ENCODE measurements at places on chromosomes 6 and 20.
A peak's percentile ranks its signal among the peaks of the same experiment; 100 is the strongest.

DNA sequence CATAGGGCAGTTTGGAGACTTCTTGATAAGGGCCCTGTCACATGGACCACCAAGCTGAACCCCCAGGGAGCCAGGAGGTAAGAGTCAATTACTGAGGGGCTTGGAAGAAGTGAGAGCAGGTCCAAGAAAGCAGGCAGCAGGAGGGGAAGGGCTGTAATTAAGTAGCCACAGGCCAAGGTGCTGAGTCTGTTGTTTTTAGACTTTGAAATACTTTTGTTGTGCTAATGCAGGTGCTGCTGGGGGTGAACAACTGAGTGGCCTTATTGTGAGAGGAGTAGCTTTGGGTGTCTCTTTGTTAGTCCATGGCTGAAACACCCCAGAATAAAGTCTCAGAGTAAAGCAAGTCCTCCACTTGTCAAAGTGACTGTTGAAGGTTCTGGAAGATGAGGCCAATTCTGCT is 267.0 kb upstream of the SUPT3H start:
- no peak for DNase-seq

DNA sequence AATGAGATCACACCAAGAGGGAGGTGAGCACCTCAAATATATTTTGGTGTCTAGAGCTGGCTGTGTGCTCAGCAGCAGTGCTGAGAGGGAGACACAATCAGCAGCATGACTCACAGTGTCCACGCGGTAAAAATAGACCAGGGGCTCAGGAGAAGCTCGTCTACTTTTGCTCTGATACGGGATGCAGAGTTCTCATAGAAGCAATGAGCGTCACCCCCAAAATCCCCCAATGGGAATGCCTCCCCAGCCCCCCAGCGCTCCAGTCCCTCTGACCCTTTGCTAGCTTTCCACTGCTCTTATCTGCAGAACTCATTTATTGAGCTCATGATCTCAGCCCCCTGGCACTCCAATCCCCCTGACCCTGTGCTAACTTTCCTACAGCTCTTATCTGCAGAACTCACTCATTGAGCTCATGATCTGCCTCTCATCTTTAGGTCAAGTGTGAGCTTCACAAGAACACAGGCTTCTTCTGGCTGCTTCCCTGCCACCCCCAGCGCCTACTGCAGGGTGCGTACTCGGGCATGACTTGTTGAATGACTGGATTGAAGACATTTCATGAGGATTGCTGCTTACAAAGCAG is 34.0 kb downstream of the SYNDIG1 start:
- no peak for DNase-seq

DNA sequence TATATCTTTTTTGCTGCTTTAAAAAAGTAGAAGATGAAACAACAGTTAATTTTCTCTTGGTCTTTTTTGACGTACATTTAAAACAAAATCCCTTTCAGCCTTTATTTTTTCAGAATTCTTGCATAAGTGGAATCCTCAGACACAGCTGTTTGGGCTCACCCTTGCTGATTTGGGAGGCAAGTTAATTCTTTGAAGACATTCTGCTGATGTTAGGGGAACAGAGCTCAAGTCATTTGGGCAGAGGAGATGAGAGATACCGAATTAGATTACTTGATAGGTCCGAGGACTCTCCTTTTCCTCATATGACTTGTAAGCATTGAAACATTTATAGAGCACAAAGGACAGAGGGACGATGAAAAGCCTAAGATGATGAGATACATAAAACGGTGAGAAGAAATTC is 567.9 kb upstream of the CITED2 start:
- DNase-seq = no peak

DNA sequence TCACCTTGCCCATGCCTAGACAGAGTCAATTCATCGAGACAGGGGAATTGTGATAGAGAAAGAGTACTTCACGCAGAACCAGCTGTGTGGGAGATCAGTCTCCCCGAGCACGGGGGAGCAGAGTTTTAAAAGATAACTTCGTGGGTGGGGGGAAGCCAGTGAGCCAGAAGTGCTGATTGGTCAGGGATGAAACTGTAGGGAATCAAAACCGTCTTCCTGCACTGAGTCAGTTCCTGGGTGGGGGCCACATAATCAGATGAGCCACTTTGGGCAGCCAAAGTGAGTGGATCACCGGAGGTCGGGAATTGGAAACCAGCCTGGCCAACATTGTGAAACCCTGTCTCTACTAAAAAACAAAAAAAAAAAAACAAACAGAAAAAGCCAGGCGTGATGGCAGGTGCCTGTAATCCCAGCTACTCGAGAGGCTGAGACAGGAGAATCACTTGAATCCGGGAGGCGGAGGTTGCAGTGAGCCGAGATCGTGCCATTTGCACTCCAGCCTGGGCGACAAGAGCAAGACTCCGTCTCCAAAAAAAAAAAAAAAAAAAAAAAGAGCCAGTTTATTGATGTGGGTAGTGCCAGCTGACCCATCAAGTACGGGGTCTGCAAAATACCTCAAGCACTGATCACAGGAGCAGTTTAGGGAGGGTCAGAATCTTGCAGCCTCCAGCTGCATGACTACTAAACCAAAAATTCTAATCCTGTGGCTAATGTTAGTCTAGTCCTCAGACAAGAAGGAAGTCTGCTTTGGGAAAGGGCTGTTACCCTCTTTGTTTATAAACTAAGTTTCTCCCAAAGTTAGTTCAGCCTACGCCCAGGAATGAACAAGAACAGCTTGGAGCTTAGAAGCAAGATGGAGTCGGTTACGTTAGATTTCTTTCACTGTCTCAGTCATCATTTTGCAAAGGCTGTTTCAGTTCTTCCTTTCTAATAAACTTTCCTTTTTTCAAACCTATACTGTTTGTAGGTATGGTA is 3.9 kb upstream of the TRIM39 start:
- DNase-seq = no peak

- peak; percentile 46 for DNase-seq
These were observed 152.7 kb upstream of the FKBP1C start for GRCh38 chr6:63058601-63059000.

DNA sequence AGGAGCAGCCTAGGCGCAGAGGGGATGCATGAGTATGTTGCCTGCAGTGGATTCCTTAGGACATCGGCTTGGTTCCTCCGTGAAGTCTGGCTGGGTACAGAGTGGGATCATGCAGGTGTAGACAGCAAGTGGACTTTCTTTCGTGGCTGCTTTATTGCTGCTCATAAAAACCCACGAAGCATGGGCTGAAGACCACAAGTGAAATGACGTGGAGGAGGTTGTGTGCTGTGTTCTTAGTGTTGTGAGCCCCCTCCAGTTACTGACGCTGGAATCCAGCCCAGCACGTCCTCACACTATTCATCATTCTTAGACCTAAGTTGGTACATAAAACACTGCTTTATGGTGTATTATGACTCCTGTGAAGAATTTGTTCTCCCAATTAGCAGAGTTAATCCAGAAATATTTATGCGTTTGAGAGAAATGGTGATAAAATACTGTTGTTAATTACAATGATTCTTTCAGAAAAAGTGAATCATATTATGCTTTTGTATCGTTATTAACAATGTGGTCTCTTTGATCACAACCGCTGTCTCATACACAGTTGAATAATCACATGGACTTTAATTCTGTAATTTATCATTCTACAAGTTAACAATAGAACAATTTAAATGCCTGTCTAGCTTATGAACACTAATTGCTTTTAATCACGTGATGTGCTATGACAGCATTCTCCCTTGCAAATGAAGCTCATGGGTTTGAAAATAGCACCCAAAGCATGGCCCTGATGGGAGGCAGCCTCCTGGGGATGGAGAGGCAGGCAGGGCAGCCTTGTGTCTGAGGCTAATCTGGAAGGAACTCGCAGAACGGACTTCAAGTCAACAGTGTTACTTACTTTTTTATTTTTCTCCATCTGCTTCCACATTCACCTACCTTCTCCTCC is 233.9 kb upstream of the SYNDIG1 start:
- DNase-seq = no peak

GRCh38 chr6:148840256-148840655 is 93.4 kb downstream of the UST start:
- DNase-seq = no peak

- no peak for DNase-seq
These were observed 111.5 kb upstream of the CITED2 start for GRCh38 chr6:139485742-139486475.

DNA sequence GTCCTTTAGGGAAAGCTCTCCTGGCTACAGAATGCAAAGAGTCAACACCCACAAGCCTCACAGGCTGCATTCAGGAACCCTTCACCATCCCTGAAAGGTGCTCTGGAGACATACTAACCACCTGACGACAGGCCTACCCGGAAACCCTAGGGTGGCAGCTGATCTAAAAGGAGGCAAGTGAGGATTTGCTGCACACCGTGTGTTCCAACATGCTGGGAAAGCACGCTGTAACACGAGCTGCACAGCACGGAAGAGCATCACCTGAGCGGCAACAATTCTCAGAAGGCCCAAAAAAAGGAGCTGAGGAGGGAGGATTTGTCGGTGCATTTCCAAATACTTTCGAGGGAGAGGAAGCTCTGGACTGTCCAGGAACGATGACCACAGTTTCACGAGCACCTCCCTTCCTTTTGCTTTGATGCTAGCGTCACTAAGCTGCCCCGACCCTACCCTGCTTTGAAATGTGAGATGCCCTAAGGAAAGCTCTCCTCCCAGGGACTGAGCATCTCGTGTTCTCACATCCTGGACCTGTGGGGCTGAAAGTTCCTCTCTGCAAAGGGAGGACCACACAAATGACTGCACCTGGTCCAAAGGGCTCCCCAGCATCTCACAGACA is 87.0 kb downstream of the PPP1R3G start:
- no peak for DNase-seq

DNA sequence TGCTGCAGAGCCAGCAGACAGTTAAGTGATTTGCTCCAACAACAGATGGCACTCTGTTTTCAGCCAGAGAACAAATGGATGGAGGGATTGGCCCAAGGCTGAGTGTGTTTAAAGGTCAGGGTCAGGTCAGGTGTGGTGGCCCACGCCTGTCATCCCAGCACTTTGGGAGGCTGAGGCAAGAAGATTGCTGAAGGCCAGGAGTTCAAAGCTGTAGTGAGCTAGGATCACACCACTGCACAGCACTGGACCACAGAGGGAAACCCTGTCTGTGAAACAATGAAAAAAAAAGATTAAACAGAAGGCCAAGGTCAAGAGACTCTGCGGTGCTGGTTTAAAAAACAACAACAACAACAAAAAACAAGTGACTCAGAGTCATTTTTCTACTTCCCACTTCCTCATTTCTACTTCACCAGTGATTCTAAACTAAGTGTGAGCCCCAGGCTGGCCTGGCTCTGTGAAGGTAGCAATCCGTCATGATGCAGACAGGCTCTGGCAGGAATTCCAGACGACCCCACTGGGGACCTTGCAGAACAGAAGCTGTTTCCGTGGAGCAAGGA is 42.5 kb upstream of the ARMC2 start:
- no peak for DNase-seq

DNA sequence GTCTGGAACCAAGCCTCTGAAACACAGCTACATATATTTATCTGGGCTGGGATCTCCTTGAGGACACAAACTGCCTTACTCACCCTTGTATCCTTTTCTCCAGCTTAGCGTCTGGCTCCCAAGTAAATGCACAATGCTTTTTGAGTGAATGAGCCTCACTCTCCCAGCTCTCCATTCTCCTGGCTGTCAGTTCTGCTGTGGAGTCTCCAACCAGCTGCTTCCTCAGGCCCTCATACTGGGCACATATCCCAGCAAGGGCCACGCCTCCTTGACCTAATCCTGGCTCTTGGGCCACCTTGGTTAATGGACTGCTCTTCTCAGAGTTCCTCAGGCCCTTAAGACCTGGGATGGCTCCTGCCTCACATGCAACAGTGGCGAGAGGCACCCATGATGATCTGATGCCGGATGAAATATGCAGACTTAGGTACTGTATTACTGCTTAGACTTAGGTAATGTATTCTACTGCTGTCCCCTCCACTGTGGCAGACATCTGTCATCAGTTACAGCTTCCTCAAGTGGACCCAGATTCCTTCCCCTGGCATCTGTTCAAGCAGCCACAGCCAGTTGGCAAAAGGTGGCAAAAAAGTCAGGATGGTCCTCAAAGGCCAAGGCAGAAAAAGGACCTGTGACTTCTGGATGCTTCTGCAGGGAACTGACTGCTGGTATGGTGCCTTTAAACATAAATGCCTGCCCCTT is 16.5 kb downstream of the SNHG17 start:
- peak; percentile 12 for DNase-seq
